ENCODE measurements at places on chromosomes 16 and 17.

DNA sequence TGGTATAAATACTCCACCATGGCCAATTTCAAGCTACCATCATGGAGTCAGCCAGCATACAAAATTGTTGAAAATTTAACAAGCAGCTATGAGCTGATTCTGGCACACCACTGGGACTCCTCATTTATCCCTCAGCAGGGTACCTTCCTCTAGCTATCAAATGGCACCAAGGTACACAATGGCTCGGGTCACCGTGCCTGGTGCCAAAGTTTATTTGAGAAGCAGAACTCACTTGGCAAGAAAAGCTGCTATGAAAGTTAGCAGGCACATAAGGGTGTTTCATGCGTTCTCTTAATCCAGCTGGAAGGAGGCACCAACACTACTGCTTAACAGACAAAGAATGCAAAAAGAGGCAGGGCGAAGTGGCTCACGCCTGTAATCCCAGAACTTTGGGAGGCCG is 51.6 kb downstream of the IKZF3 start:
- DNase-seq = no peak

GRCh38 chr17:57067162-57067561 is 17.9 kb upstream of the AKAP1 start:
- DNase-seq = no peak

DNA sequence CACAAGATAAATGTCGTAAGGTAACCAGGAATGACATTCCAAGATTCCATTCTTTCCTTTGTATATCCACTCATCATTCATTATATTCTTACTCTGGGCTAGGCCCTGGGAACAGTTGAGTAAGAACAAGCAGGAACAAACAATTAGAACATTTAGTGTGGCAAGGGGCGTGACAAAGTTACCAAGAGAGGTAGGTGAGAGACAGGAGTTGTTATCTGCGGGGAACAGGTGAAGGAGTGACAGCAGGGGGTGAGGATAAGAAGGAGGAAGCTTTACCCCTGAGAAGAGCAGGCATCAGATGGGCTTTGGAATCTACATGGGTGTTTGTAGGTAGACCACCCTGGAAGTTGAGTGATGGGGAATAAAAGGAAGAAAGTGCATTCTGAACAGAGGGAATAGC is 568.9 kb downstream of the WWOX start:
- no peak for DNase-seq

GRCh38 chr16:75029854-75030253 is 31.0 kb downstream of the ZNRF1 start:
- peak; percentile 84 for DNase-seq

- DNase-seq = peak; percentile 50
These were observed 246.4 kb downstream of the PRKCA start for GRCh38 chr17:66548659-66549310.

Measured in EL (cell line).